ENCODE measurements at places on chromosomes 6 and 20.

GRCh38 chr6:5878792-5879191 is 127.9 kb downstream of the NRN1 start:
- no peak for DNase-seq

GRCh38 chr6:6256886-6257285 is 63.6 kb downstream of the F13A1 start:
- DNase-seq: no peak

GRCh38 chr6:36984581-36985416 is 1.2 kb downstream of the MTCH1 start:
- DNase-seq: no peak

DNA sequence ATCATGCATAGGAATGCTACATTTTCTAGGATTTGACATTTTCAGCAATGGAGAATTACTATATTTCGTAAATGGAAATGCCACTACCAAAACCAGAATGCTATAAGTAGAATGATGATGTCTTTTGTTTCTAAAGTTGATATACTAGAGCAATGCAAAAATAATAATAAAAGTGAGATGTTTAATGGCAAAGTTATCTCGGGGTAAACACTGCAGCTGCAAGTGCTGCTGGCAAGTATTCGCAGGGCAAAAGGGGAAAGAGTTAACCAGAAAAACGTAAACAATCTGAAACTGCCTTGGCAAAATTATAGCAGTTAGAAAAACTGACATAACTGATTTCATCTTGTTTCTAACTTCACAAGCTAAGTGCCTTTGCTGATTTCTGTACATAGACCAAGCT is 45.5 kb upstream of the FILIP1 start:
- DNase-seq: no peak

- DNase-seq: no peak
Observed at GRCh38 chr6:167769408-167770190, 57.1 kb upstream of the AFDN start.

DNA sequence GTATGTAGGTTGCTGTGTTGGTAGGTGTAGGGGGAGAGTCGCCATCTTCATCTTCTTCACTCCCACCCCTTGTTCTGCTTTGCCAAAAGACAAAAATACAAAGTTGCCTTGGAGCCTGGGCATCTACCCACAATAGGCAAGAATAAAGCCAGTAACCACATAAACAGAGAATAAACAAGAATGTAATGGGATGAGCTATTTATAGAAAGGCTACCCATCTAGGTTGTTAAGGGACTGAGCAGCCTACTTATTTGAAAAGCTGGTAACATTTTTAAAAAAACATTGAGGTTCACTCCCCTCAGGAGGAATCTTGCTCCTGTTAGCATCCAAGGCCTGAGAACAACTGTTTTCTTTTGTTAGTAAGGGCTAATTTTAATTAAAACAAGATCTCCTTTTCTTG is 301.4 kb upstream of the STXBP5 start:
- no peak for DNase-seq

DNA sequence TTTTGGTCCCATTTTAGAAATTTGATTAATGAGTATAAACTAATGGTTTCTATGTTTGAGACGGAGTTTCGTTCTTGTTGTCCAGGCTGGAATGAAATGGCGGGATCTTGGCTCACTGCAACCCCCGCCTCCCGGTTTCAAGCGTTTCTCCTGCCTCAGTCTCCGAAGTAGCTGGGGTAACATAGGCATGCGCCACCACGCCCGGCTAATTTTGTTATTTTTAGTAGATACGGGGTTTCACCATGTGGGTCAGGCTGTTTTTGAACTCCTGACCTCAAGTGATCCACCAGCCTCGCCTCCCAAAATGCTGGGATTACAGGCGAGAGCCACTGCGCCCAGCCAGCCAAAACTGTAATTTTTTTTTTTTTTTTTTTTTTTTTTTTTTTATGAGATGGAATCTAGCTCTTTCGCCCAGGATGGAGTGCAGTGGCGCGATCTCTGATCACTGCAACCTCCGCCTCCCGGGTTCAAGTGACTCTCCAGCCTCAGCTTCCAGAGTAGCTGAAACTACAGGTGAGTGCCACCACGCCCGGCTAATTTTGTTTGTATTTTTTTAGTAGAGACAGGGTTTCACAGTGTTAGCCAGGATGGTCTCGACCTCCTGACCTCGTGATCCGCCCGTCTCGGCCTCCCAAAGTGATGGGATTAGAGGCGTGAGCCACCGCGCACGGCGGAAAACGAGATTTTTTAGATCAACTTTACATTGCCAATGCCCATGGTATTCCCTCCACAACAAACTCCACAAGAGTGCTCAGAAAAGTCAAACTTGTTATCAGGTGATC is 127.8 kb downstream of the HFE start:
- DNase-seq: no peak

- DNase-seq: no peak
Observed at GRCh38 chr20:6756693-6757595, 10.5 kb upstream of the BMP2 start.

GRCh38 chr6:145845557-145845956 is 31.0 kb upstream of the FBXO30 start:
- DNase-seq: no peak

DNA sequence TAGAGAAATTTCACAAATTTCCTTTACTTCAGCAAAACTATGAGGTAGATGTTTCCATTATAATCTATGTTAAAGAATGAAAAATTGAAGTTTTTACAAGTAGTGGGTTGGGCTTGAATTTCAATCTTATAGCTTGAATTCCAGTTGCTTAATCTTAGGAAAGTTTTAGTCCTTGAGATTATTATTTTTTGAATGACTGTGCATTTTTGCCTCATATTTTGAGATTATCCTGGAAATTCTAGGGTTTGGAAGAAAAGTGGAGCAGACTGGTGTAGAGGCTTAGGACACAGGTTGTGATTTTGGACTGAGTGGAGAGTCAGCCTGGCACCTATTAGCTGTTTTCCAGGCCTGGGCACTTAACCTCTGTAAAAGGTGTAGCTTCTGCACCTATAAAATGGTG is 5.7 kb downstream of the MTCL3 start:
- DNase-seq: no peak

DNA sequence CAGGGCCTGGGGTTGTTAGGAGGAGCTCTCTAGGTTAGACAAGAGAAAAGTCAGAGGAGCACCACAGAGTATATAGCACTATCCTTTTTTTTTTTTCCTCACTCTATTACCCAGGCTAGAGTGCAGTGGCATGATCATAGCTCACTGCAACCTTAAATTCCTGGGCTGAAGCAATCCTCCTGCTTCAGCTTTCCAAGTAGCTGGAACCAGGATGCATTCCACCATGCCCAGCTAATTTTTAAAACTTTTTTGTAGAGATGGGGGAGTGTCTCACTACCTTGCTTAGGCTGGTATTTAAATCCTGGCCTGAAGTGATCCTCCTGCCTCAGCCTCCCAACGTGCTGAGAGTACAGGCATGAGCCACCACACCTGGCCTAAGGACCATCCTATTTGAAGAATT is 19.3 kb upstream of the AKIRIN2 start:
- DNase-seq: no peak

GRCh38 chr6:44009425-44010321 is 117.6 kb downstream of the MRPL14 start:
- DNase-seq: no peak

- no peak for DNase-seq
Observed at GRCh38 chr20:1830240-1830639, 65.0 kb upstream of the SIRPA start.

DNA sequence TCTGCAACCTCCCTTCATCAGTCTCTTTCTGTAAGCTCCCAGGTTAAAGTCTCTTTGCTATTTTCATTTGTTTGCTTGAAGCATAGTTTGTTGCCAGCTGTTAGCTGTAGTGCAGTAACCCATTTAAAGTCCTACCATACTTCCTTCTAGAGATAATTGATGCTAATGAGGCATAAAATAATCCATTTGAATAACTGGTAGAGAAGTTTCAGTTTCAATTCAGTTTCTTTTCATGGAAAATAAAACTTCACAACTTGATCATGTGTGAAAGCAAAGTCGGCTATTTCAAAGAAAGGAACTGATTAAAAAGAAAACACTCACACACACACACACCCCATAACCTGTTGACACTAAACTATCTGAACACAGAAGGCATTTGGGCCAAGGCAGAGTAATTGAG is 68.5 kb upstream of the TENT5A start:
- no peak for DNase-seq

DNA sequence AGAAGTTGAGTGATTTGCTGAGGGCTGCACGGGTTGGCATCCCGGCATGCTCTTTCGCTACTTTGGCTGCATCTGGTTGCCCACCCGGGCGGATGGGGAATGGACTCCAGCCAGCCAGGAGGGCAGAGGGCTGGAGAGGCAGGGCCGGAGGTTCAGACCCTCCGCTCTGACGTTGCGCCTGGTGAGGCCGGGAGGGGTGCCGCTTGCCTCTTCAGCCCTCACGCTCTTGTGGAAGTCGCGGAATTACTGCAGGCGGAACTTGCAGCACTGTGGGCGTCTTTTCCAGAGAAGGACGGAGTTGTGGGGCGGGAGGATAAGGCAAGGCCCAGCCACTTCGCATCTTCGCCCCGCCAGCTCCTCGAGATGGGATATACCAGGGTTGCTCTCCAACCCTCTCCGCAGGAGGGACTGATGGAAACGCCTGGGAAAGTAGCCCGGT is 656 bp downstream of the RTEL1 start:
- no peak for DNase-seq

- no peak for DNase-seq
Observed at GRCh38 chr20:35773154-35773751, 1.4 kb downstream of the PHF20 start.

- no peak for DNase-seq
Observed at GRCh38 chr6:141123049-141123448, 1009.7 kb upstream of the GJE1 start.

DNA sequence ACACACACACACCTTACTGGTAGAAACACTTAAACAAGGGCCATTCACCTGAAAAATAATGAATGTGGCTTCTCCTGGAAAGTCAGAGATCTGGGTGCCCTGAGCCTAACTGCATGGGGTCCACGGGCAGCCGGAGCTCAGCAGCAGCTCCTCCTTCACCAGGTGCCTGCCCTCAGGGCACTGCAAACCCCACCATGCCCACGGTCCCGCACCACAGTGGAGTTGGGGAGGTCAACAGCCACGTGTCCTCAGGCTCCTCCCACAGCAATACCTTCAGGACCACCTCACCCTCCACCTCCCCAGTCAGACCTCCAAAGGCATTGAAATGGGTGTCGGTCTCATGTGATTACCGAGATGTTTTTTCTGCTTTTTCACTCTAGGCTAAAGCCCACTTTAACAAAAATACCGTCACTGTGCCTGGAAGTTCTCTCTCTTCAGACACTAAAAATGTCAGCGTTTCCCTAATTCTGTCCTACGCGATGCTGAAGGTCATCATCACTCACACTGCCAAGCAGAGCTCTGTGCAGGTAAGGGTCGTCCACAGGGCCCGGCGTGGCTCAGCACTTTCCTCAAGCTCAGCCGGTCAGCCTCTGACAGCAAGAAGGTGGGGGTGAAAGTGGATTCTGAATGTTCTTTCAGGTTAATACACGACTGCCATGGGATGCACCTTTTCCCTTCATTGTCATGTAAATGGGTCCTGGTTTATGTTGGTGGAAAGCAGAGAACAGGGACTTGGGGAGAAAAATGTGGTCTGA is 48.9 kb downstream of the CDK5RAP1 start:
- no peak for DNase-seq

- no peak for DNase-seq
Observed at GRCh38 chr6:107767637-107768036, 56.5 kb downstream of the SCML4 start.

DNA sequence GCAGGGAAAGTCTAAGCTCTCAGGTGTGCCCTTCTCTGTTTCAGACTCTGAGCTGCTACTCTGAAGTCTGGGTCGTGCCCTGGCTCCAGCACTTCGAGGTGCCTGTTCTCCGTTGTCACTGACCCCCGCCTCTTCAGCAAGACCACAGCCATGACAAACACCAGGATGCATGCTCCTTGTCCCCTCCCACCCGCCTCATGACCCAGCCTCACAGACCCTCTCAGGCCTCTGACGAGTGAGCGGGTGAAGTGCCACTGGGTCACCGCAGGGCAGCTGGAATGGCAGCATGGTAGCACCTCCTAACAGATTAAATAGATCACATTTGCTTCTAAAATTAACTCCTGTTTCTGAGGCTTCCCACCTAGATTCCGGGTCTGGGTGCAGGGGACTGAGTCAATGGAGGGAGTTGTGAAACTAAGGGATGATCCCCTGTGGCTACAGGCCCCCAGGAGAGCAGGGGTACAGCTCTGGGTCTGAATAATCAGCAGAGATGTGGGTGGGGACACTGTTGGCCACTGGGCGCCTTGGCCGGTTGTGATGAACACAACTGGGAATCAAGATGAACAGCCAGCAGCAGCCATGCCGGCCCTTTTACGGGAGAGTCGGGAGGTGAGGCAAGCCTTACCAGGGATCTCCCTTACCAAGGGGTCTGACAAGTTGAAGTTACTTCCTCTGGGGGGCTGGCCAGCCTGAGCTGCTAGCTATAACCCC is 10.7 kb downstream of the CST7 start:
- no peak for DNase-seq

GRCh38 chr20:40540166-40540565 is 148.9 kb downstream of the MAFB start:
- no peak for DNase-seq

DNA sequence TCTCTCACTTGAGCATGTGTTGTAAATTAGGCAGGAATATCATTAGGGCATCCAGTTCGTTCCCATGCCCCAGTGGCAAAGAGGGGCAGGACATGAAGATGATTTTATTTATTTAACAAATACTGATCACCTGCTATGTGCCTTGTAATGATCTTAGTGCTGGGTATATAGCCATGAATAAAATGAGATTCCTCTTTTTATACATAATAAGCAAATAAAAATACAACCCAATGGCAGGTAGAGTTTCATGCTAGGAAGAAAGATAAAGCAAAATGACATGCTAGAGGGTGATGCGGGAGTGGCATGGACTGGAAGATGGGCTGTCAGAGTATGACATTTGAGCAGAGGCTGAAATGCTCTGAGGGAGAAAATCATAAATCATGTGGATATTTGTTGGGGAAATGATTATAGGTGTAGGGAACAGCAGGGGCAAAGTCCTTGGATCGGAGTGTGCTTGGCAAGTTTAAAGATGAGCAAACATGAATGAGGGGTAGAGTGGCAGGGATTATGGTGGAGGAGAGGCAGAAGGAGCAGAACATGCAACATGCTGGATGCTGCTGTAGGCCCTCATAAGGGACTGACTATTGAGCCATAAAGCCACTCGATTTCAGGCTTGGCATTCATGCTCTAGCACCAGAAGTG is 342.1 kb downstream of the PLCB1 start:
- no peak for DNase-seq

DNA sequence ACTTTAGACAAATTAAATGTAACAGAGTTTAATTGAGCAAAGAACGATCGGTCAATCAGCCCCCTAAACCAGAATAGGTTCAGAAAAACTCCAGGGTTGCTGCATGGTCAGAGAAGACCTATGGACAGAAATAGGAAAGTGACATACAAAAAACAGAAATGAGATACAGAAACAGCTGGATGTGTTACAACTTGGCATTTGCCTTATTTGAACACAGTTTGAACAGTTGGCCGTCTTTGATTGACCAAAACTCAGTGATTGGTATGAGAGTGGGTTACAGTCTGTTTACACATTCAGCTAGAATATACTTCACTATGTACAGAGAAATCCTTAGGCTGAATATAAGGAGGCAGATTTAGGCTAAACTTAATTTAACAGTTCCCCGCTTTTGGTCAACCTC is 19.9 kb downstream of the SRSF6 start:
- no peak for DNase-seq

- no peak for DNase-seq
Observed at GRCh38 chr6:33824461-33825154, 20.8 kb upstream of the MLN start.

Data from activated naive CD8-positive, alpha-beta T cell treated with anti-CD3 and anti-CD28 coated beads, Interleukin-2, amount 50 U/mL, for 16 hours (primary cell).